ENCODE measurements at places on chromosomes 11 and 22.

- DNase-seq = no peak
Measured at GRCh38 chr11:15852179-15852578, 504.2 kb downstream of the SOX6 start.

GRCh38 chr11:11107076-11107723, 245.8 kb downstream of the CSNK2A3 start:
- DNase-seq = no peak

DNA sequence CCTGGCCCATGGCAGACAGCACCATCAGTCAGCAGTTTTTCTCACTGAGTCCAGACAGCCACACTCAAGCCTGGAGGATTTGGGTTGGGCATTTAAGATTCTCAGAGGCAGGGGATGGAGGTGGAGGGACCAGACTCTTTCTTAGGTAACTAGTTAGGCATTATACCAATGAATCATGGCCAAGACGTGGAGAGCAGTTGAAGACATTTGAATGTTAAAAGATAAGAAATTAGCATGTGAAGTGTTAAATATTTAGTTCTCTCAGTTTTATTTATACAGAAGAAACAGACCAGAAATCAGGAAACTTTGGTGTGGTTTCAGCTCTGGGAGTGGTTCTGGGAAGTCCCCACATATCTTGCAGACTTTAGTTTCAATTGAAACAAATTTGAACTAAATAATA, 9.9 kb downstream of the GTF2H1 start:
- DNase-seq = no peak

- no peak for DNase-seq
Measured at GRCh38 chr22:37716708-37717107, 19.9 kb downstream of the TRIOBP start.

GRCh38 chr22:46446799-46447198, 90.6 kb downstream of the CELSR1 start:
- DNase-seq = no peak

- no peak for DNase-seq
Measured at GRCh38 chr22:46072981-46073682, 77.2 kb upstream of the PPARA start.

DNA sequence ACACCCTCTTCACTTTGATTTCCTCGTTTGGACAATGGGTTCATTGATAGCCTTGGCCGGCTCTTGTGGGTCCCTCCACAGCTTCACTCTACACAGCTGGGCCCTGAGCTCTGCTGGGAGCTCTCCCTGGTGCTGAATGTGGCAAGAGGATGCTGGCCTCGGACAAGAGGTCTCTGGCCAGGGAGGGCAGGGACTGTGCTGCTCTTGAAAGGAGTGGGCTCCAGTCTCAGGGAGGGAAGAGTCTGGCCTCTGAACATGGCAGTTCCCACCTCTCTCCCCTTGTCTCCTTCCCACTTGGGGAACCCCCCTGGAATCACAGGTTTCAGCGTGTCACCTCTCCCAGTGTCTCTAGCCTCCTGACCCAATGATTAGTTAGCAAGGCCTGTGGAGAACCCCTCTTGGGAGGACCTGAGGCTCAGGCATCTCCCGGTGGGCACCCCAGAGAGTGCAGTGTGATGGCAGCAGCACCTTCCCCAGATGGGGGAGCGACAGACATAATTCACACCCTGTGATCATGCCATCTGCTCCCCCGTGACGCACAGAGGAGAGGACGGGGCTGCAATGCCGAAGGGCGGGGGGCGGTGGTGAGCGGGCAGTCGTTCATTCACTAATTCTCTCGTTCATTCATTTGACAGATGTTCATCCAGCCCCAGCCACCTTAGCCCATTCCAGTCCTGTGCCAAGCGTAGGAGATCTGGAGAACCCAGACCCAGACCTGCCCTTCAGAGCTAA, 2.8 kb upstream of the CABP7 start:
- DNase-seq = no peak

DNA sequence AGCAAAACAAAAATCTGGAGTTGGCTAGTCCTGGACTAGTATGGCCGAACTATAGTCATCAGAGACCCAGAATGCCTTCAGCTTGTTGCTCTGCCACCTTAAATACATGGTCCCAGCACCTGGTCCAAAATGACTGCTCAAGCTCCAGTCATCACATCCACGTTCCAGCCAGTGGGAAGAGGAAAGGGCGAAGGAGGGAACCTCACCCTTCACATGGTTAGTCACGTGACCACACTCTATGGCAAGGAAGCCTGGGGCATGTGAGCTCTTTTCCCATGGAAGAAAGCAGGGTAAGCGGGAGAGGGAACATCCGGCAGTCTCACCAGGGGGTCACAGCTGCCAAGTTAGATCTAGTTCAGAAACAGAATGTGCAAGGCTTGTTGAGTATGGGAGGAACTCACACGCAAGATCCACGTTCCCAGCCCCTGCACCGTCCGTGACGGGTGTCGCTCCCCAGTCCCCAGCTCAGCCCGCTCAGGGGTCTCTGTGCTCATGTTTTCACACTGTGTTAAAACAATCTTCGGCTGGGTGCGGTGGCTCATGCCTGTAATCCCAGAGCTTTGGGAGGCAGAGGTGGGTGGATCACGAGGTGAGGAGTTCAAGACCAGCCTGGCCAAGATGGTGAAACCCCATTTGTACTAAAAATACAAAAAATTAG, 1.9 kb upstream of the ANO9 start:
- DNase-seq = no peak

DNA sequence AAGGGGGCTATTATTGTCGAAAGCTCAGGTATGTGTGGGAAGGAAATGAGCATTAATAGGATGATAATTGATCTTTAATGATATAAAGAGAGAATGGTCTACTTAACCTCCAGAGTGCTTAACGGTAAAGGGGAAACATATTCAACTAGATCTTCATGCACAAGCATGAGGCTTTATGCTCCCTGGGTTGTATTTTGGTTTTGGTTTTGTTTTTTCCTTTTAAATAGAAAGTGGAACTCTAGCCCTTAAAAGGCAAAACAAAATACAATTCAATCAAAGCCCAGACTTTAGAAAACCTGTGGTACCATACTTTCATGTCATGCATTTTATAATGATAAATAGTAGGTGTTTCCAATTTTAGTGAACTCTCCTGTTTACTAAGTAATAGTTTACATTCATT, 622.7 kb downstream of the METTL15 start:
- DNase-seq = no peak

- no peak for DNase-seq
Measured at GRCh38 chr11:7637447-7638157, 35.7 kb downstream of the CYB5R2 start.

DNA sequence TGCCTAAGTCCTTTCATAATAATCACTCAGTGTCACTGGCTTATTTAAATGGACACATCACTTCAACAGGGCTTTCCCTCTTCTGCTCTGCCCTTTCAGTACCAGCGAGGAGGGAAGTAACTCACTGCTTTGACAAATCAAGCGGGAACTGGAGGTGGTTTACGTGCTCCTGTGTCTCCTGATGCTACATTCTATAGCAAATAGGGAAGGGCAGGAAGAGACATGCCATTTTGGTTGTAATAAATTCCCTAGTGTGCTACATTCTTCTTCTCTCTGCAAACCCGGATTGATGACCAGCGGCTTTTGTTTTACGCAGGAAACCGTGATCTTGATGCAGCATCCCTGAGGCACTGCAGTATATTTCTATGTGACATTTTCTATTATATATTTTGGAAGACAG, 371.1 kb upstream of the SYN3 start:
- no peak for DNase-seq

Measured in GM12892 (cell line).